CD4-positive, alpha-beta T cell treated with Interleukin-10 for 1 hour (primary cell): ENCODE measurements at places on chromosomes 1 and 21.
A peak's percentile ranks its signal among the peaks of the same experiment; 100 is the strongest.

DNA sequence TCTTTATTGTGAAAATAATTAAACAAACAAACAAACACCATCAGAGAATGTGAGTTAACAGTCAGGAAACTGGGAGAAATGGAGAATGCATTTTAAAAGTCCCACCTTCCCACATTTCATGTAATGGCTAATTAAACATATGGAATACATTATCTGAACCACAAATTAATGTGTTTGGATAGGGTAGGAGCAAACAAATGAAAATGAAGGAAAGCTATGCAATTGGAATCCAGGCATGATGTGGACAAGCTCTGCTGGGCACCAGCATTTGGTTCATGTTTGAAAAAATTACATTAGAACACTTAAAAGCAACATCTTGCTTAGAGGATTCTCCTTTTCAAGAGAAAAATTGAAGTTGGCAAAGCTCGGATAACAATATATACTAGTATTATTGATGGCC is 628.1 kb downstream of the LMO4 start:
- DNase-seq: no peak

GRCh38 chr1:72285074-72285425 is 2.7 kb upstream of the NEGR1 start:
- DNase-seq: no peak

GRCh38 chr1:54792686-54793282 is 8.3 kb downstream of the TTC22 start:
- DNase-seq: no peak

GRCh38 chr1:41347276-41347675 is 14.0 kb upstream of the FOXO6 start:
- DNase-seq: no peak

GRCh38 chr1:62335656-62336055 is 16.4 kb upstream of the KANK4 start:
- no peak for DNase-seq

DNA sequence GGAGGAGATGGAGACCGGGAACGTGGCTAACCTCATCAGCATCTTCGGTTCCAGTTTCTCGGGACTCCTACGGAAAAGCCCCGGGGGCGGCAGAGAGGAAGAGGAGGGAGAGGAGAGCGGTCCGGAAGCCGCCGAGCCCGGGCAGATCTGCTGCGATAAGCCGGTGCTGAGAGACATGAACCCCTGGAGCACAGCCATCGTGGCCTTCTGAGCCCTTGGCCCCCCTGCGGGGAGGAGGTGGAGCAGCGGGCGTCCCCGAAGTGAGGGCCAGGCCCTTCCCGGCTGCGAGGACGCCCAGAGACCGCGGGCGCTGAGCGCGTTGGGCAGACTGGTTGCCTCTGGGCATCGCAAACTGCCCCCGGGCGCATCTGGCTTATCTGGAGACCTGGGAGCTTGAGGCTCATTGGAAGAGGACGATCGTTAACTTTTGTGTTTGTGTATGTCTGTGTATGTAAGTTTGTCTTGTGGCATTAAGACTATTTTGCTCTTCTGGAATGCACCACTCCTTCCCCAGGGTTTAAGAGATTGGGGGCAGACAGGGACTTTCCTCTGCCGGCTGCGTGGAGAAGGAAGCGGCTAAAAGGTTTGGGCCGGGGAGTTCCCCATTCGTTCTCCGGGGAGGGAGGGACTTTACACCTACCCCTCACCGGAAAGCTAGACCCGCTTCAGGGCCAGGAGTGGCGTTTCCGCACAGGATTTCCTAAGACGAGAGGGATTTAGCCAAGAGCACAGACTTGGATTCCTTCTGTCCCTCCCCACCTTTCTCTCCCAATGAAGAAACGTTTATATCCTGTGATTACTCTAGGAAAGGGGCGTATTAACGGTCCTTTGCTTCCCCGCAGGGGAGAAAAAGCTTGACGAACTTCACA is 1.4 kb downstream of the IER5 start:
- DNase-seq: peak; percentile 92

- no peak for DNase-seq
These were observed 6.2 kb upstream of the CD34 start for GRCh38 chr1:207917080-207917479.

DNA sequence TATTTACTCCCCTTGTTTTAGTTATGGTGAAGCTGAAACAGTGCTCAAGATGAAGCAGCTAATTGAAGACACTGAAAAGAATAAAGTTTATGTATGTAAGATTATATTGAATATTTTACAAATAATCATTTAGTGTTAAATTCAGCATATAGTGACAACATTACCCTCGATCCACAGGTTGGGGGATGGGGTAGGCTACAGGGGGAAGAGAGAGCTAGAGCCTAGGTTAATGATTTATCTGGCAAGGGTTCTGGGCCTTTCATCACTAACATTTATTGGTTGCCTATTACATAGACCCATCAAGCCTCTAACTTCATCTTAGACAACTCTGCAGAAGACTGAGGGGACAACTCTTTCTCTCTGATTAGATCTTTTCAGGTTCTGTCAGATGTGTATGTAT is 21.3 kb downstream of the ZCCHC17 start:
- no peak for DNase-seq

GRCh38 chr1:67241200-67241746 is 66.4 kb upstream of the IL12RB2 start:
- DNase-seq: no peak

- DNase-seq: no peak
These were observed 96.9 kb downstream of the LPAR3 start for GRCh38 chr1:84795966-84796600.

DNA sequence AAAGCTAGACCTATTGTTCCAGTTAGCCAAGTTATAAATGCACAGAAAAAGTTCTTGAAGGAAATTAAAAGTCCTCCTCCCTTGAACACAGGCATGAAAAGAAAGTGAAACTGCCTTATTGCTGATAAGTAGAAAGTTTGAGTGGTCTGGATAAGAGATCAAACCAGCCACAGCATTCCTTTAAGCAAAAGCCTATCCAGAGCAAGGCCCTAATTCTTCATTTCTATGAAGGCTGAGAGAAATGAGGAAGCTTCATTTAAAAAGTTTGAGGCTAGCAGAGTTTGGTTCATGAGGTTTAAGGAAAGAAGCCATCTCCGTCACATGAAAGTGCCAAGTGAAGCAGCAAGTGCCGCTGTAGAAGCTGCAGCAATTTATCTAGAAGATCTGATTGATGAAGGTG is 2.7 kb upstream of the SSX2IP start:
- DNase-seq: peak; percentile 47

DNA sequence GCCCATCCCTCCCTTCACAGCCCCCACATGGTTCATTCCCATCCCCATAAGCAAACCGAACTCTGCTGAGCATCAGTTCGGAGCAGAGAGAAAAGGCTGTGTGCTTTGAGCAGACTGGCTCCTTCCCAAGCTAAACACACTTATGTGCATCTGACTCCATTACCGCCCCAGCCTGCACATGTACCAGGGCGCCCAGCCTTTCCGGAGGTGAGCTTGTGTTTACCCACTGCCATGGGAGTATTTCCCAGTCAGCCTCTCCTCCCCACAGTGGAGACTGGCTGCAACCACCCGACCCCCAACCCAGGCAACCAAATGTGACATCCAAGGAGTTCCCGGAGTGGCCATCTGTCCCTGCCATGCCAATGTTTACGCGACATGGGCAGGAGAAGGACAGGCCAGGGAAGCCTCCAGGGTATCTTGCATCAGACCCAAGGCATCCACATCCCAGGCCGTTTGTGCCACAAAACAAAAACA is 9.4 kb downstream of the TIAM1 start:
- no peak for DNase-seq

- DNase-seq: no peak
These were observed 43.4 kb downstream of the TMEM51 start for GRCh38 chr1:15196807-15197530.

GRCh38 chr1:214102907-214103306 is 115.1 kb downstream of the PROX1 start:
- DNase-seq: no peak

GRCh38 chr1:103546496-103546895 is 21.0 kb downstream of the RNPC3 start:
- no peak for DNase-seq

GRCh38 chr1:116999596-116999995 is 2.0 kb upstream of the CD101 start:
- DNase-seq: no peak

- no peak for DNase-seq
These were observed 24.1 kb upstream of the ETV3 start for GRCh38 chr1:157162345-157162744.

DNA sequence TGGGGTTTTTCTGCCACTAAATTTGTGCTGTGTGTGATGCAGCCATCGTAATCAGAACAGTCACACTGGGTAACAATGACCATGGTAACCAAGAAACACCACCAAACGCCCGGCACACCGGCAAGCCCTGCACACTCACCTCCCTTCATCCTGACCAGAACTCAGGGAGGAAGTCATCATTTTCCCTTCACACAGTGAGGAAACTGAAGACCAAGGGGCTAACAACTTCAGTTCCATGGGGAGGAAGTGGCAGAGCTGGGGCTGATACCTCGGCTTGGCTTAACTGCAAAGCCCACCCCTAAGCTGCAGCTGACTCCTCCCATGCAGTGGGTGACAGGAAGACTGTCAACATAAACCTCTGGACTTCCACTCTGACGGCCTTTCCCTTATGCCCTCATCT is 69.3 kb upstream of the BCAR3 start:
- peak; percentile 3 for DNase-seq

GRCh38 chr1:244325056-244325758 is 126.5 kb downstream of the ADSS2 start:
- peak; percentile 61 for DNase-seq

DNA sequence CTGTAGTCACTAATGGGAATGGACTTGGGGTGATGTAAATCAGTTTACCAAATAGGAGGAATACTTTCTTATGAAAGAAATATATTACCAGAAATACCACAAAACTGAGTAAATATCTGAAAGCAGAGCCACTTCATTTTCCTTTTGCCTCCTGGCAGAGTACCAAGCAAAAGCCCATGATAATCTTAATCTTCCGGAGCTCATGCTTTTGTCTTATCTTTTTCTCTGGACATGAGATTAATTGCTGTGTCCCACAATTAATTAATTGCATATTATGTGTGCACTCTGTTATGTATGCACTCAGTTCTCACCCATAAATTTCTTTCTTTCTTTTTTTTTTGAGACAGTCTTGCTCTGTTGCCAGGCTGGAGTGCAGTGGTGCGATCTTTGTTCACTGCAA is 94.1 kb upstream of the PDE4B start:
- DNase-seq: no peak

DNA sequence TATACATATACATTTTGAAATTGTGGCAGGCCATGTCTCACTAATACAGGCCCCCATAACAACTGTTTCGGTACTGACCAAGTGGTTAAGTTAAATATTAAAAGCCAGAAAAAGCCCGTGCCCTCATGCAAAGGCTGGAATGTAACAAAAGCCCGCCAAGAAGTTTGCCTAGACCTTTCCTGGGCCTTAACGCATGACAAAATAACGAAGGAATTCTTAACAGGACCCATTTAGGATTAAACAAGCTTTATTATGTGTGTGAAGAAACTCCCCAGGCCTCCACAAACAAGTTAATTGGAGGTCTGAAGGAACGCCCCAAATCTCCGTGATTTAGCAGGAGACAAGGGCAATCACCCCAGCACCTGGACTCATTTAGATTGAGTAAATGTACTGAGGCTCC is 42.4 kb downstream of the TNFSF4 start:
- no peak for DNase-seq

DNA sequence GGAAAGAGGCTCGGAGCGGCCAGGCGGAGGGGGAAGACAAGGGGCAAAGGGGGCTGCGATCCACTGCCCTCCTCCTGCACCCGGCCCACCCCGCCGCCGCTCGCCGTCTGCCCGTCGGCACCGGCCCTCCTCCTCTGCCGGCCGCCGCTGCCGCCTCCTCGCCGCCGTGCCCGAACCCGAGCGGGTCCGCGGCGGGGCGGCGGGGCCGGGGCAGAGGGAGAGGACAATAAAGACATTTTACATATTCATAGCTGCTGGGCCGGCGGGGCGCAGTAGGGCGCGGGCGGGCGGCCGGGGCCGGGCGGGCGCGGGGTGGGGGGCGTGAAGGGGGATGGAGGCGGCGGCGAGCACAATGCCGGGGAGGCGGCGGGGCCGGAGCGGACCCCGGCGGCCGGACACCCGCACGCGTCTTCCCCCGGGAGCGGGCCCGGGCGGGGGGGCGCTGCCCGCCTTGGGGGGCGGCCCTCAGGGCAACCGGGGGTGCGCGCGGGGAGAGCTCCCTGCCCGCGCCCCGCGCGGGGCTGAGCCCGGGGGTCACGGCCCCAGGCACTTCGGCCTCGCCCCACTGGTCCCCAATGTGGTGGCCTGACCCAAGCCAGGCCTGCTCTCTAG is 546 bp downstream of the POU2F1 start:
- no peak for DNase-seq

DNA sequence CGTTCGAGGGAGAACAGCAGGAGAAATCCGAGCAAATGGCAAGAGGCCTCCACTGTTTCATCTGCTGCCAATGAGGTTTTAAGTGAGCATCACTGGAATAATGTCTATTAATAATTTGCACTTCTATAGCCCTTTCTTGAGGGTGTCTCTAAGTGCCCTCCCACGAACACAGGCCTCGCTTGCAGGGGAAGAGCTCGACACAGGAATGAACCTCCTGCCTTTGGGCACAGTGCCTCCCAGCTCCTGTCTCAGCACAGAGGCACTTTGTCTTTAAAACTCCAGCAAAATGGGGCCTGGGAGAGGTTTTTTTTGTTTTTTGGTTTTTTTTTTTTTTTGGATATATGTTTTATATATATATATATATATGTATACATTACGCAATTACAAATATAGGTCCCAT is 56.6 kb downstream of the OLIG1 start:
- no peak for DNase-seq

DNA sequence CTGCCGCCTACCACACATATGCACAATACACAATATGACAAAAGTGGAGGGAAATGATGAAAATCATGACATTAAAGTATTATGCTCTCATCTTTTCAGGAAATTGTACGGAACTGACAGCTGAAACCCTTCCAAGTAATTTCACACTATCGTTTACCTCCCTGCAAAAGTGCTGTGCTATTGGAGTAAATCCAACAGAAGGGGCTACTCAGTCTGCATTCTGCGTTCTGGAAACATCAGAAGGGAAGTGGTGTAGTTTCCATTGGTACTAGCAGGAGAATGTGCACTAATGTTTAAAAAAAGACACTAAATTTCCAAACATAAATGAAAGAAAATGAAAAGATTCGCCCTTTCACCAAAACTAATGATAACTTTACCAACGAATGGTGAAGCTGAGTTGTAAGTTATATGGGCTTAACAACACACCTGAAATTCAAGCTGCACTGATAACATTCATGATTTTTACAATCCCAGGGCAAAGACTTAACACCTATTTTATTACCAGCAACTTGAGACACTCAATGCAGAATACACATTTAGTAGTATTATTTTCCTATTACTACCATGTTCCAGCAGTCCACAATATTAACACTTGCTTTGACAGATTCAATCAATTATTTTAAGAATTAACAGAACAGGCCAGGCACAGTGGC is 3.2 kb downstream of the DENND1B start:
- DNase-seq: no peak

- no peak for DNase-seq
These were observed 38.8 kb downstream of the PGBD5 start for GRCh38 chr1:230387296-230387695.

- DNase-seq: no peak
These were observed 84.3 kb downstream of the HS2ST1 start for GRCh38 chr1:86998727-86999126.

GRCh38 chr21:27078915-27079314 is 112.0 kb upstream of the ADAMTS5 start:
- no peak for DNase-seq
